ENCODE measurements at places on chromosomes 11 and 22. TPM values are rescaled to one million over a fixed set of nuclear protein-coding genes. Genes with fewer than 3 reads are reported as not detected.

DNA sequence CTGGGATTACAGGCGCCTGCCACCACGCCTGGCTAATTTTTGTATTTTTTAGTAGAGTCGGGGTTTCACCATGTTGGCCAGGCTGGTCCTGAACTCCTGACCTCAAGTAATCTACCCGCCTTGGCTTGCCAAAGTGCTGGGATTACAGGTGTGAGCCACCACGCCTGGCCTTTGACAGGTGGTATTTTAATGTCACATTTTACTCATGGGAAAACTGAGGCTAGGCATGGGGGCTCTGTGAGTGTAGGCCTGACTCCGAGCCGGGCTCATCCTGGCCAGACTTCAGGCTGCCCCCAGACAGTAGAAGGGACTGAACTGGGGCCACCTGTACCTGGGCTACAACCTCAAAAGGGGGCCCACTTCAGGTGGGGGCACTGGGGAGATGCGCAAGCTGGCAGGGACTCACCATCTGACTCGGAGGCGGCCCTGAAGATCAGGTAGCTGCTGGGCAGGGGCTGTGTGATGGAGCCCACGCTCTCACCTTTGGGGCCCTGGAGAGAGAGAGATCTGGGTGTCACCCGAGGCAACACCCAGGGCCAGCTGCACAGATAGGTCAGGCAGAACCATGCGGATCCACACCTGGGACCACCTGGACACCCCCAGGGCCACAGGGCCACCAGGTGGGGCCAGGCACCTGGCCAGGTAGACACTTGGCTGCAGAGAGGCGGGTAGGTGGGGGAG, 45.8 kb downstream of the OSBPL5 start:
- no peak for DNase-seq

DNA sequence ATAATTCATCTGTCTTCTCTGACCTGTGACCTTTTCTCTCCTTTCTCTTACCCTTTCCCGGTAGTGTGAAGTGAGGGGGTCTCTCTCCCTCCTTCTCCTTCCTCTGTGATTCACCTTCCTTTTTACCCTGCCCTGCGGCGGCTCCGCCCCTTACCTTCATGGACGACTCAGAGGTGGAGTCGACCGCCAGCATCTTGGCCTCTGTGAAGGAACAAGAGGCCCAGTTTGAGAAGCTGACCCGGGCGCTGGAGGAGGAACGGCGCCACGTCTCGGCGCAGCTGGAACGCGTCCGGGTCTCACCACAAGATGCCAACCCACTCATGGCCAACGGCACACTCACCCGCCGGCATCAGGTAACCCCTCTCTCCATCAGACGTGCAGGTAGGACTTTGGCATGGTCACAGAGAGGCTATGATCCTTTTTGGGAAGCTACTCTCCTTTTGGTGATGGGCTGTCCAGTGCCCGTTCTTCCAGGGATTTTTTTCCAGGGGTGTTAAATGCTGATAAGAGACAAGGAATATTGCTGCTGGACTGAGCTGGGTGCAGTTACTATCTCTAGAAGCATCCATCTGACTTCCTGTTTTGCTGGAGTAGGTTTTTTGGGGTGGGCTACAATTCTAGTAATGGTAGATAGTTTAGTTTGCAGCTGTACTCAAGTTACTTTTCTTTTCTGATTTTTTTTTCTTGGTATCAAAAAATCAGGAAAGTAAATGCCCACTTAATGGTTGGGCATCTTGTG, 29.9 kb downstream of the CTNND1 start:
- DNase-seq = no peak

GRCh38 chr11:8338138-8338537, 74.5 kb upstream of the LMO1 start:
- DNase-seq = no peak

GRCh38 chr11:798093-798713, at the start of gene SLC25A22:
TSS of gene SLC25A22 (minus strand) at chr11:798281. CDS start at chr11:795006, 3,275 bp downstream.
- DNase-seq = peak; percentile 66

DNA sequence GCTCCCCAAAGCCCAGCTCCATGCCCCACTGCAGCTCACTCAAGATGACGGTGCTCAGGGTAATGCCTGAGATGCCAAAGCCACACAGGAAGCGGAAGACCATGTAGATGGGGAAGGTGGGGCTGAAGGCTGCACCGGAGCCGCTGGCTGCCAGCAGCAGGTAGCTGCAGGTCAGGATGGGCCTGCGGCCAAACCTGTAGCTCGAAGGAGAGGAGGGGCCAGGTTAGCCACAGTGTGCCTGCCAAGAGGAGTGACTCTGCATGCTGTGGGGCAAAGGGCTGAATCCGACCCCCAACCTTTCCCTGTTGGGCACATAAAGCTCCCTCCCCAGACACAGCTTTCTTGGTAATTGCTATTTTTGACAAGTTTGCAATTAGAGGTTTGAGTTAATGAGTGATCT, 14.9 kb upstream of the SLC22A6 start:
- DNase-seq = no peak

The IRAG1 gene
- polyA plus RNA-seq = 10.5 TPM

The SLC16A8 gene
- 2.2 TPM for polyA plus RNA-seq

The CRYBB2 gene
- polyA plus RNA-seq = 0.20 TPM
